ENCODE measurements at places on chromosomes 2 and 18.

DNA sequence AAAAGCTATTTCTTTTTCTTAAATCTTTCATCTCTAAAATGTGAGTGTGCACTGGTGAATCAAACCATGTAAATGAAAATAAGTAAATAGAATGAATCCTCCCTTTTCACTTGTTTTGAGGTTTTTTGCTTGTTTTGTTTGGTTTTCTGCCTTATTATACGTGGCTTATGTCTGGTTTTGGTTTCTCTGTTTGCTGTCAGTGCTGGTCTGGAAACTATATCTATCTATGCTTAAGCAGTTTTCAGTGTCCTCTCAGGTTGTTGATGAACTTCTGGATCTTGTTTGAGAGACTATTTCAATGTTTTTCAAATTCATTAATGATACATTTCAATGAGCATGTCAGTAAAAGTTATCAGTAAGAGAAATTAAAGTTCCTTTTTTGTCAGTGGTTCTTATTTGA lies 48.1 kb upstream of the TNFRSF11A start:
- no peak for DNase-seq

- no peak for DNase-seq
Measured at GRCh38 chr2:186105016-186105724, 366.6 kb downstream of the FSIP2 start.

DNA sequence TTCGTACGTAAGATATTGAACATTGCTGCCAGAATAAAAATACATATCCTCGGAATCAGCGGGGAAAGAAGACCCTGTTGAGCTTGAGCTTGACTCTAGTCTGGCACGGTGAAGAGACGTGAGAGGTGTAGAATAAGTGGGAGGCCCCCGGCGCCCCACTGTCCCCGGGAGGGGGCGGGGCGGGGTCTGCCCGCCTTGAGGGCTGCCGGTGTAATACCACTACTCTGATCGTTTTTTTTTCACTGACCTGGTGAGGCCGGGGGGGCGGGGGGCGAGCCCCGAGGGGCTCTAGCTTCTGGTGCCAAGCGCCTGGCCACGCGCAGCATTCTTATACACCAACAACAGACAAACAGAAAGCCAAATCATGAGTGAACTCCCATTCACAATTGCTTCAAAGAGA lies 324.0 kb upstream of the REG3G start:
- no peak for DNase-seq

DNA sequence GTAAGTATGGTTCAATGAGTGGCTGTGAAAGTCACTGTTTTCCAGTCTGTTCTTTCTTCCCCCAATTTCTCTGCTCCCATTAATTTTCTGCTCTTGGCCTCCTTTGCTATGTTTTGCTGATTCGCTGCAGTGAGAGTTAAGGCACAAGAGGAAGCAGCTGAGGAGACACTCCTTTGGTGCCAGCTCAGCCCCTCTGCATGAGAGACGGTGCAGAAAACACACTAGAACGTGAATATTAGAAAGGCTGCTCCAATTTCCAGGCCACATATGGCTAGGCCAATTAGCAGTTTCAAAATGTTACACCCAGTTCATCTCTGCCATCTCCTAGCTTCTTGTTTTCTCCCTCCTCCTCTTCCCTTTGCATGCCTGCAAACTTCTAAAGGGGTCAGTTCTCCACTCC lies 38.9 kb downstream of the AKAIN1 start:
- DNase-seq: no peak

DNA sequence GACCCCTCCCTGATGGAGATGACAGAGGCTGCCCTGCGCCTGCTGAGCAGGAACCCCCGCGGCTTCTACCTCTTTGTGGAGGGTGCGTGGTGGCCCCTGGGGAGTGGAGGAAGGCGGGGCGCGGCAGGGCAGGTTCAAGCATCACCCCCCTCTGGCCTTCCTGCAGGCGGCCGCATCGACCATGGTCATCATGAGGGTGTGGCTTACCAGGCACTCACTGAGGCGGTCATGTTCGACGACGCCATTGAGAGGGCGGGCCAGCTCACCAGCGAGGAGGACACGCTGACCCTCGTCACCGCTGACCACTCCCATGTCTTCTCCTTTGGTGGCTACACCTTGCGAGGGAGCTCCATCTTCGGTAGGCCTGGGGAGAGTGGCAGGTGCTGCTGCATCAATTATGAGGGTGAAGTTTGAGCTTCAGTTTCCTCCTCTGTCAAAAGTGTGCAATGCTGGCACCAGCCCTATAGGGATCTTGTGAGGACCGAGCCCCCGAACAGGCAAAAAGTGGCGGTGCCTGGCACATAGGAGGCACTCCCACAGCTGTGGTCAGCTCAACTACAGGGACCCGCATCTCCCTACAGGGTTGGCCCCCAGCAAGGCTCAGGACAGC lies 2.2 kb downstream of the ALPI start:
- no peak for DNase-seq

DNA sequence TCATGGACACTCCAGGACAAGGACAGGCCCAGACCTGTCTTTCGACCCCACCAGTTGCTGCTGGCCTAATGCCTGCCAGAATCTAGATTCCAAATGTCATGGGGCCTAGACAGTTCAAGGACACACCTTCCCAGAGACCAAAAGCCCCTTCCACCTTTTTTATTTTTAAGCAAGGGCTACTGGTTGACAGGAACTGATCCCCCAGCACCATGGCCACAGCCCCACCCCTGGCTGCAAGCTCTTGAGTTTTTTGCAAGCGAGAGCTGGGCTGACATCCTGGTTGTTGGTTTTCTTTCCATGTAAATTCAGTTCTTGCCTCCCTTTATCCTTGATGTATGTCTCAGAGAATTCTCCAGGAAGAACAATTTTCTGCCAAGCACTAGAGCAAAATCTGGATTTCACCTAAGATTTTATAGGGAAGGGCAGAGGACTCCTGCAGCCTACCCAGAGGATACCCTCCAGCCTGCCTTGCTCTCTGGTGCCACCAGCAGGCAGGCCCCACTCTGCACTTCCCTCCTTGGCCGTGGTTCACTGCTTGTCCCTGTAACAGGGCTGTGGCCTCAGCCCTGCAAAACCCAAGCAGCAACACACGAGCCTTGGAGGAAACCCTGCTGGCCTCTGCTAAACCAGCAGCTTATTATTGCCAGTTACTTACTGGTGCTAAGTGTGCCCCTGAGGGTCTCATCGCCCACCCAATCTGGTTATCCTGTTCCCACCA lies 97.7 kb downstream of the TWIST2 start:
- no peak for DNase-seq

- DNase-seq: no peak
Measured at GRCh38 chr2:98093611-98094010, 6.6 kb downstream of the VWA3B start.

- no peak for DNase-seq
Measured at GRCh38 chr2:228841877-228842276, 429.2 kb downstream of the PID1 start.

DNA sequence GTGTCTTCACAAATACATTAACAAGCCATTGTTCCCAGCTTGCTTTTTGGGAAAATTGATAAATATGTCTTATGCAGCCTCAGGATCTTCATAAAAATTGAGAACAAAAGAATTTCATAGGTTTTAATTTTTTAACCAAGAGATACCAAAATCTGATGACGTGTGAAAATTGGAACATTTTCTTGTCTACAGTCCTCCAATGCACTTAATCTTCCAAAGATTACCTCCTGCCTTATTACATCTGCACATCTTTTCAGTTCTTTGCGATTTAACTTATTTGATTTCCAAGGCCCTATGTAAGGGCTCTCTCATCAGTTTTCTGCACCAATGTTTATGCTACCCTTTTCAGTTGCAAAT lies 3.1 kb downstream of the MRPL35 start:
- DNase-seq: no peak

DNA sequence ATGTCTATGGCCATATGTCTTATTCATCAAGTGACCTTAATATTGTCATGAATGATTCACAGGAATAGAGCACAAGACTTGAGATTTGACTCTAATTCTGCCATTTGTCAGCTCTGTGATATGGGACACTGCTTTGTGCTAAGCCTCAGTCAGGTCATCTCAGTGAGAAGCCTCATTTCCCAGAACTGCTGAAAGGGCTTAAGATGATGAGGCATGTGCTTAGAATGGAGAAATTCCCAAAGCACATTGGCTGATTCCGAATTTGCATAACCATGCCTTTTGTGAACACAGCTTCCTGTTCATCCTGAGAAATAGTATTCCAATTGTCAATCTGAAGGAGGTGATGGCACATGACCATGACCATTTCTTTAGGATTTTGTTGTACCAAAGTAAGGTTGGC lies 218.1 kb downstream of the ALK start:
- no peak for DNase-seq

DNA sequence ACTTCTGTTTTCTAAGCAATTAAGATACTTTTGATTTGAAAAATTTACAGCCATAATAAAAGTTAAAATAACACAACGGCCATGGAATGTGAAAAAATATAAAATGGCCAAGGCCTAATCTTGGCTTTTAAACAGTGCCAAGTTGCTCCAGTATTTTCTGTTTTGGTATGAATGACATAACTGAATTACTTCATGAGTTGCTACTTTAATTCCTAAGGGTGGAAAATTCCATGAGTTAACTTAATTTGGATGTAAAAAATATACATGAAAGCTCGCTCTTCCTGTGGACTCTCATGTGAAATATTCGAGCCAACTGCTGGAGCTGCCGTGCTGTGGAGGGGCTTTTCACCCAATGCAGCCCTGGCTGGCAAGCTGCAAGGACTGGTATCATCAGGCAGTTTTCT lies 286.0 kb upstream of the CCDC68 start:
- DNase-seq: no peak

GRCh38 chr2:8587251-8587791 lies 94.5 kb upstream of the ID2 start:
- DNase-seq: no peak

- no peak for DNase-seq
Measured at GRCh38 chr18:33676593-33676992, 98.6 kb downstream of the ASXL3 start.

- no peak for DNase-seq
Measured at GRCh38 chr18:13220361-13220991, 1.9 kb downstream of the LDLRAD4 start.

DNA sequence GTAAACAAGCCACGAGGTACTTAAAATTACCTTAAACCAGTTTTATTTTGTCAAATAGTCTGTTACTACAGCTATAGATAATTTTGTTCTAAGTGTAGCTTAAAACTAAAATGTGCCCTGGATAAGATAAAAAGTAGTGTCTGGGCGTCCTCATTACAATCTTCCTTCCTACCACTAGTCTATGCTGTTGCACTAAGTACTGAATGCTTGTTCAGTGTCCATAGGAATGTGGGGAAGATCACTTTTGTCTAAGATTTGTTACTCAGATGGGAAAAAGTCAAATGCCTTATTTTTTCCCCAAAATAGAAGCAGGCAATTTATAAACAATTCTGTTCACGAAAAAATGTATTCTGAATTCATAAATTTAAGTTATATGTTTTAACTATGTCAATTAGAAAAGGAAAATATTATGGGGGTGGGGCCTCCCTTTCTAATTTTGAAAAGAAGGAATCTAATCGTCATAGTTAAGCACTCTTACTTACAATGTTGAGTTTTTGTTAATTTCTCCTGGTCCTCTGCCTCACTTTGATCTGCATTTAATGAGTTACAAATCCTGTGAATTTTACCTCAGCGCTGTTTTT lies 140.4 kb upstream of the VRK2 start:
- no peak for DNase-seq

- DNase-seq: peak; percentile 31
Measured at GRCh38 chr2:393711-394696, 106.1 kb upstream of the ALKAL2 start.
